Caki2 (cell line): ENCODE measurements at places on chromosomes 12 and 14. TPM values are rescaled to one million over a fixed set of nuclear protein-coding genes. Genes with fewer than 3 reads are reported as not detected.

The MAP3K9 gene
- 3.5 and 7.2 TPM in 2 replicates for total RNA-seq

The RASSF8 gene
- 27.1 and 44.0 TPM in 2 replicates for total RNA-seq

The OTUB2 gene
- 2.9 and 3.2 TPM in 2 replicates for total RNA-seq

- DNase-seq = no peak
Measured at GRCh38 chr12:18436170-18436569, 174.9 kb downstream of the PIK3C2G start.

DNA sequence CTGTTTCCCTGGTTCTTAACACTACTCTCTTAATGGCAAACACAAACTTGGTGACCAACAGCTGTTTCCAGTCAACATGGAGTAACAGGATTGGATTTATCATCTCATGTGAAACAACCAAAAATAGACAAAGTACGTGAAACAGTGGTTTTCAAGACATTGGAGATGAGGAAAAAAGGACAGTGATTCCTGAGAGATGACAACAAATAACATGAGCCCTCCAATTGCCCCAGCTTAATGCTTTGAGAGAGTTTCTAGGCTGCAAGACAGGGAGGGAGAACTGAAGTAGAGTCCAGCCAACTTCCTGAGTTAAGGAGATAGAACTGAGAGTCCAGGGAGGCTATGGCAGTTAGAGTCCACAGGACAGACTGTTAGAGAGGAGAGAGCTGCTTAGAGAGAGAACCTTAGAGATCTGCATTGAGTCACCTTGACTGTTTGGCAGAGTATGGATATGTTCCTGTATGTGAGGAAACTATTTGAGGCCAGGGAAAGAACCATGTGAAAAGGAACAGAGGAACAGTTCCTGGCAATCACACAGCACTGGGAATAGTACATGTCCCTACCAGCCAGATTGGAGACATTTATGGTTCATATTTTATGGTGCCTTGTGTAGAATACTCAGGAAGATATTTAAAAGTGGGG lies 106.4 kb downstream of the PCNX1 start:
- no peak for DNase-seq

The TSPAN19 gene
- total RNA-seq = not detected in 2 replicates

- DNase-seq = no peak
Measured at GRCh38 chr14:55620277-55620676, 40.3 kb downstream of the KTN1 start.

DNA sequence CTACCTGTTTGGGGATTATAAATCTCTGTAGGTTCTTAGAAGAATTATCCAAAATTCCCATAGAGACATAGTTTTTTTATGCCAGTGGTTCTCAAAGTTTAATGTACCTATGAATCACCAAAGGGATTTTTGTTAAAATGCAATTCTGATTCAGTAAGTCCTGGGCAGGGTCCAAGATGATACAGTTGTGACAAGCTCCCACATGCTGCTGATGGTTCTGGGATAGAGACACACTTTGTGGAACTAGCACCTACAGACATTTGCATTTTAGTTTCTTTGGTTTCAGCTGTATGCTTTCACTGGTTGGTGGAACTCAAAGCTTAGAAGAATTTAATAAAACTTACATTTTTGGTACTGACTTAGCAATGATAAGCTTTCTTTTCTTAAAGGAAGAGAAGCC lies 80.4 kb downstream of the PTCSC3 start:
- no peak for DNase-seq

DNA sequence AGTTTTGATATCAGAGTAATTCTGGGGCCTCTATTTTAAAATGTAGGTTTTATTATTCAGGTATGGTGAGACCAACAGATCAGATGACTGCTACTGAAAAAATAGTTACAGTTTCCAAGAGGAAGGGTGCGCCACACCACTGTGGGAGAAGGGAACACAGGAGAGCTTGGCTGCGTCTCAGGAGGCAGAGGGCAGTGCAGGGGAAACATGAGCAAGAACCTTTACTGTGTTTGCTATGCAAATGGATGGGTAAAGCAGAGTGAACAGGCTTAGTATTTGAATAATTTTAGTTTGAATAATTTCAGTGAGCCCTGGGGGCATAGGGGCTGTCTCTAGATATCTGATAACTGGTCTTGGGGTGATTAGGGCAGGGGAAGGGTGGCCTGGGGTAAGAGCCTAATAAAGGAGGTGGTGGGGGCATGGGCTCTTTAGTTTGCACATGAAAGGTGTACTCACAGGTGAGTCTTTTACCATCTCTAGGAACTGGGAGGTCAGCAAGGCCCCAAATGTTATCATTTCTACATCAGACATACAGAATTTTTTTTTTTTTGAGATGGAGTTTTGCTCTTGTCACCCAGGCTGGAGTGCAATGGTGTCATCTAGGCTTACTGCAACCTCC lies 196.8 kb upstream of the NEDD1 start:
- no peak for DNase-seq

The TAS2R42 gene
- total RNA-seq = not detected in 2 replicates

The KRT73 gene
- 0.51 TPM in 1 of 2 replicates, not detected in the other for total RNA-seq

- no peak for DNase-seq
Measured at GRCh38 chr14:54818201-54819133, 84.2 kb downstream of the GCH1 start.

- peak; percentile 27 for DNase-seq
Measured at GRCh38 chr12:100154474-100155247, 12.0 kb upstream of the BLTP3B start.

The LRFN5 gene
- not detected in 2 replicates for total RNA-seq

- no peak for DNase-seq
Measured at GRCh38 chr12:52233462-52234207, 592 bp downstream of the KRT7 start.

DNA sequence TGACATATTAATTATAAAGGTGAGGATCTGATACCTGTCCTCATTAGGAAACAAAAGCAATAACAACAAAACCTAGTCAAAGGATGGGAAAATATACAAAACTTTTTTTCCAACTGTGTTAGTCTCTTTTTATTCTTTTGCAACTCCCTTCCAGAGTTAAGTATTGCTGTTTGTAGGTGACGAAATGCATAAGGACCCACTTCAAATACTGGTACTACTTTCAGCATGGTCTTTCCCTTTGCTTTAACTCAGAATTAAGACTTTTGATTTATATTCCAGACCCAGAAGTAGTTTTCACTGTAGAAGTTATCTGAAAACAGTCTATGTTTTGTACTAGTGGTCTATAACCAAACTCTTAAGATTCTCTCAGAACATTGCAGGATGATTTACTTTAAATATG lies 34.1 kb upstream of the ABCC9 start:
- DNase-seq = no peak

DNA sequence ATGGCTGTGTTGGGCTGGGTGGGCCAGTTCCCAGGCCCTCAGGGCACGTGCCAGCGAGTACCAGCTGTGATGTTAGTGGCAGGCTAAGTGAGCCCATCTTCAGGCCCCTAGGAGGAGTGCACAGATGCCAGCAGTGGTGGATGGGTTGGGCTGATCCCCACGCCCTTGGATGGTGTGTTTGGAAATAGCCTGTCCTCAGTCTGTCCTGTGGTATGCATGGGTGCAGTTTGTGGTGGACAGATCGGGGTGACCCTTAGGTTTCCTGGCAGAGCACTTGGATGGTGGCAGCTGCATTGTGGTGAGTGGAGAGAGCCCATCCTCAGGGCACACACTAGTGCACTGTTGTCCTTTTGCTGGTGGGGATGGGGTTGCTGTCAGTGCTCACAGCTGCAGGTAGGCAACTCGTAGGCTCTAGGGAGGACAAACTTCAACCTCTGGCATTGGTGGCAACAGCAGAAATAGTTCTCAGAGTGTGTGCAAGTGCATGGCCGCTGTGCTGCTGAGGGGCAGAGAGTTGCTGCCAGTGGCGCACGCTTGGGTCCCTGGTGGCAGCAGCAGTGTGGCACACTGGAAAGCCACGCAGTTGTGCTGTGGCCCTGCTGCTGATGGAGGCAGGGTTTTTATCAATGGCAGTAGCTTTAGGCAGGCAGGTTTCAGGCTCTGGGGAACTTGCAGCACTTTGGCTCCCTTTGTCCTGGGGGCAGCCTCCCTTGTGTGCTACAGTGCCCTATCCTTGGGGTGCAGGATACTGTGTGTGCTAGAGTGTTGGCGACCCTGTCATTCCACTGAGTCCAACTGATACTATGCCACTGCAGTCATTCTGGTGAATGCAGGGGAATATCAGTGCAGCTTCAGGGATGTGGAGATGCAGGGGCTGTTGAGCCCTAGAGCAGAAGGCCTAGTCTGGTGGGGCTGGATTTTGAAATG lies 65.5 kb downstream of the FBXO33 start:
- DNase-seq = no peak

GRCh38 chr14:59293935-59294661 lies 105.6 kb downstream of the DAAM1 start:
- DNase-seq = no peak

DNA sequence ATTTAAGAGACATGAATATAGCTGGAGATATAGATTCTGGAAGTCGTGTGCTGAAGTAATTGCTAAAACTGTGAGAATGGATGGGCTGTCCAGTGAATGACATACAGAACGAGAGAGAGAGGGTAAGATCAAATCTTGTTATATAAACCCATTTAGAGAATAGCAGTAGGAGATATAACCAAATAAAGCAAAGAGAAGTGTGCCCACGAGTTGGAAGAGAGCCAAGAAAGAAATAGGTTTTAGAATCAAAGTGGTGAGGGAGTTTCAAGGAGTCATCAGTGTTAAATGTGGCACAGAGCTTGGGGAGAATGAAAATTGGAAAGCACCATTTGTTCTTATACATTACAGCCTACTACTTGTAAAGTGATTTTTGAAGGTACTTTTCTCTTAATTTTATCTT lies 19.2 kb downstream of the TOGARAM1 start:
- DNase-seq = no peak

The G2E3 gene
- total RNA-seq = 3.7 and 16.8 TPM in 2 replicates

The HNRNPC gene
- total RNA-seq = 814 and 828 TPM in 2 replicates

- no peak for DNase-seq
Measured at GRCh38 chr12:51914034-51914923, 7.0 kb downstream of the ACVRL1 start.

The CLEC6A gene
- not detected in 2 replicates for total RNA-seq

- DNase-seq = no peak
Measured at GRCh38 chr12:69298947-69299346, 49.2 kb upstream of the LYZ start.

The CORO1C gene
- total RNA-seq = 75.6 and 89.9 TPM in 2 replicates

GRCh38 chr14:70821584-70822529 lies 12.5 kb upstream of the MAP3K9 start:
- peak; percentile 35 for DNase-seq

The SLC2A13 gene
- 6.8 and 9.2 TPM in 2 replicates for total RNA-seq

DNA sequence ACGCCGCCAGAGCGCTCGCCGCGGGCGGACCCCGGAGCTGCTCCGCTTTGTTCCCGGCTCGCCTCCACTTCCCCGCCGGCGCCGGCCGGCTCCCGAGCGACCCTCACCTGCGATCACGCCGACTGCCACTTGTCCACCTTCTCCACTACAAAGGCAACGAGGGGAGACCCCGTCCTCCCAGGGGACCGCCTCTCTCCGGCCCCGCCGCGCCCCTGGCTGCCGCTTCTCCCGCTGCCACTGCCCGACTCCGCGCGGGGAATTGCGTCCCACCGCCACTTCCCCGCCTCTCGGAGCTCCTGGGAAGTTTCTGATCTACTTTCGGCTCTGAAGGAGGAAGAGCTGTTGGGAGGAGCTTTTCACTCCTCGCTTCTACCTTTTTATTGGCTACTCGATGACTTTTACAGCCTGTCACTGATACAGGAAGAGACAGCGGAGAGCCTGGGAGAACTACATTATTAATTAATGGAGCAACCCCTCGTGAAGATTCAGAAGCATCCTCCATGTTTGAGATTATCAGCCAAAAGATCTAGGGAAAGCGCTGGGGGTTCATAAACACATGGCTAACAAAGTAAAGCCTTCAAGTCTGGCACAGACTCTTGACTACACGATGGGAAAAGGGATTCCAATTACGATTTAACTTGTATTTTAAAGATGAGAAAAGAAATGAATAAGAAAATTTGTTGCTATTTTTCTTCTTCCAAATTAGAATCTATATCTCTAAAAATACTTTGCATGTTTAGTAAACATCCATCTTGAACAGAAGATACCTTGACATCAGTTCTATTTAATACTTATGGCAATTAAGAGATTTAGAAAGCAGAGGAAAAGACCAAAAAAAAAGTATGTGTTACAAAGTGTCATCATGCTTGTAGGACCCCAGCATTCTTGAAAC lies at the start of gene BAZ1A:
BAZ1A (minus strand) TSS at position 330 of the 892 bp plus-strand sequence. CDS start 756 bp downstream, outside the sequence.
- peak; percentile 84 for DNase-seq

The FAM186B gene
- total RNA-seq = 0.64 TPM in 1 of 2 replicates, not detected in the other

The PLEKHD1 gene
- total RNA-seq = not detected in 2 replicates

DNA sequence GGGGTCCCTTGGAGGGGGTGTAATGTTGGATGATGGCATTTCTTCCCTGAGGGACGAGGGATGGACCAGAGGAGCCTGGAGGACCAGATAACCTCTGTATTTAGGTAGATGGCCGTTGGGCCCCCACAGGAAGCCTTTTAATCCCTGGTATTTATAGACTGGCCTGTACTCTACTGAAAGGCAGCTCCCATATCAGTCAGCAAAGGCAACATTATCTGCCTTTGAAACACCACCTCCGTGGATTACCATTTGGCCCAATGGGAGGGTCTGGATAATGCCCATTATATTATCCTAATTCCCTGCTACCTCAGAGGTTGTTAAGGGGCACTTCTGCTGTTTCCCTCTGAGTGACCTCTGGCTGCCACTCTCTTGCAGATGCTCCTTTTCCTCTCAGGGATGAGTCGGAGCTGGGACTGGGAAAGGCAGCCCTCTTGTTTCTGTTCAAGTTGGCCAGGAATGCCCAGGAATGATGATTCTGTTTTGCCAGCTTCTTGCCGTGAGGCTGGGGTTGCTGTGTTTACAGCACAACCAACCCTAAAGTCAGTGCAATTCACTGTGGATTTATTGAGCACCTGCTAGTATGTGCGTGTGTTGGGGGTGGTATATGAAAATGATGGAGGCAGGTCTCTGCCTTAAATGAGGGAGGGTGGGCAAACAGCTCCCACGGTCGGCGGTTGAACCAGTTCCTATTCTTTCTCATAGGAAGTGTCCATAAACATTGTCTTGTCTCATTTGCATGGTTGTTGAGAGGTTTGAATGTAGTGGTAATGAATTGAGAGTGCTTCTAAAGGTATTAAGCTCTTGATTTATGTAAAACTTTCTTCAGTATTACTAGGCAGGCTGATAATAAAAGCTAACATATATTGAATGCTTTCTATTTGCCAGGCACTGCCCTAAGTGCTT lies 18.1 kb downstream of the SUSD6 start:
- no peak for DNase-seq

DNA sequence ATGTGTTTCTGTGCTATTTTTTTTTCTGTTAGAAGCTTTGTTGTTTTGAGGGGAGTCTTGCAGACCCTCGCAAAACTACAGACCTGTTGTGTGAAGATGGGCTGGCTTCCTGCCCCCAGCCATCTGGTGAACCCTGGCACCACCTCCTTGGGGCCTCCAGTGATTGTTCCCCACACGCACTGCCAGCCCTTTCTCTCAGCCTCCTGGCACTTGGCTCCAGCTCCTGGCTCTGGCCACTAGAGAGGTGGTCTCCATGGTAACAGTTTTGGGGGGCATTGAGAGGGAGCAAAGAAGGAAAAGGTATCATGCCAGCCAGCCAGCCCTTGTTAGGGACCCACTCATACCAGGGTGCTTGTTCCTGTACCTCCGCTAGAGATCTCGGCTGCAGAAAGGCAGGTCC lies 176.4 kb upstream of the RPH3A start:
- DNase-seq = no peak

The AQP6 gene
- not detected in 2 replicates for total RNA-seq

The TXNDC16 gene
- 0.26 and 0.27 TPM in 2 replicates for total RNA-seq
